T-cell (primary cell): ENCODE measurements at places on chromosomes 5 and 9. TPM values are rescaled to one million over a fixed set of nuclear protein-coding genes. Genes with fewer than 3 reads are reported as not detected.

- H3K4me3 ChIP-seq, result no peak overlapping the region
- no peak overlapping the region for H3K27ac ChIP-seq
- no peak for DNase-seq
- H3K27me3 ChIP-seq, result no peaks in the 10 kb centered on the region
- no peaks in the 10 kb centered on the region for H3K36me3 ChIP-seq
- H3K4me1 ChIP-seq, result no peaks in the 10 kb centered on the region
Measured at GRCh38 chr9:9992936-9993335, 619.9 kb downstream of the PTPRD start.

DNA sequence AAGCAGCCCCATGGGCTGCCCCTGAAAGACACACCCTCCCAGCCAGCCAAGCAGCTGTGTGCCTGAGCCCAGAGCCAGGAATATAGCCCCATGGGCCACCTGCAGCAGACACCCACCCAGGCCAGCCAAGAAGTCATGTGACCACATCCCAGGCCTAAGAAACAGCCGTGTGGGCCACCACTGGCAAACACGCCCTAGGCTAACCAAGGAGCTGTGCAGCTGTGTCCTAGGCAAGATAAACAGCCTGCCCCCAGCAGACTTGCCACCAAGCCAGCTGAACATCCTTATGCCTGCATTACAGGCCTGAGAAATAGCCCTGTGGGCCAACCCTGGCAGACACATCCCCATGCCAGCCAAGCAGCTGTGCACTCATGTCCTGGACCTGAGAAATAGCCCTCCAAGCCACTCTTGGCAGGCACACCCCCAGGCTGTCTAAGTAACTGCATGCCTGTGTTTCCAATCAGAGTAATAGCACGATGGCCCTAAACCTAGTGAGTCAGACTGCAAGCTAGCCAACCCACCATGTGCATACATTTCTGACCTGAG, 143.0 kb downstream of the ADAMTS6 start:
- no peaks in the 10 kb centered on the region for H3K4me1 ChIP-seq
- H3K27ac ChIP-seq, result no peak overlapping the region
- DNase-seq, result no peak
- no peaks in the 10 kb centered on the region for H3K27me3 ChIP-seq
- H3K4me3 ChIP-seq, result no peak overlapping the region
- H3K36me3 ChIP-seq, result no peaks in the 10 kb centered on the region

DNA sequence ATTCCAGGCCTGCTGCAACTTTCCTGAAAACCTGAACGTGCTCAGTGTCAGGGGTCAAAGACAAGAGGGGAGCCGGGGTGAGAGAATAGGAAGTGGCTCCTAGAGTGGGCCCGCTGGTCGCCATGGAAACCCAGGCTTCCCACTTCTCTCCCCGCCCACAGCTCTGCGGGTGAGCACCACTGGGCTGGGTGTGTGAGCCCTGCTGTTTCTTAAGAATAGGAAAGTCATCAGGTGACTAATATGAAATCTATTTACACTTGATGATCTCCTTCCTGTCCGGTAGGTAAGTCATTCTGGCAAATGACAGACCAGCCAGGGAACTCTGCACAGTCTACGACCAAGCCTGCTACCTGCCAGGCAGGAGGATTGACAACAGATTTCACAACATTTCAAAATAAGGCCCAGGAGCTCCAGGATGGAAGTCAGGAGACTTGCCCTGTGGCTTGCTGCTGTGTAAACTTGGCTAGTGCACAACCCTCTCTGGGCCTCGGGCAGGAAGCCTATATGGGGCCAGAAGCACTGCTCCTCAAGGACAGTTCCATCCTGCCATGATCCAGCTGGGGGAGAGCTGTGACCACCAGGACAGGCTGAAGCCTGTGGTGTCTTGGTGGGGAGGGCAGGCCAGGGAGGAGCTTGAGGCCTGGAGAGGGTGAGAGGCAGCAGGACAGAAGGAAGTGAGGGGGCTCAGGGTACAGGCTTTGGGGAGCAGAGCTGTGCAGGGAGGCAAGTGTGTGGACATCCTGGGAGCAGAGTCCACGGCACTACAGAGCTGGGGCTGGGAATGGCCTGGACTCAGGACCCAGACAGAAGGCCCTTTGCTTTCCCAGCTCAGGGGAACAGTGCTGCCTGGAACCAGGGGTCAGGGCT, 60.6 kb downstream of the SHB start:
- no peak overlapping the region for H3K4me3 ChIP-seq
- no peak for DNase-seq
- no peaks in the 10 kb centered on the region for H3K4me1 ChIP-seq

DNA sequence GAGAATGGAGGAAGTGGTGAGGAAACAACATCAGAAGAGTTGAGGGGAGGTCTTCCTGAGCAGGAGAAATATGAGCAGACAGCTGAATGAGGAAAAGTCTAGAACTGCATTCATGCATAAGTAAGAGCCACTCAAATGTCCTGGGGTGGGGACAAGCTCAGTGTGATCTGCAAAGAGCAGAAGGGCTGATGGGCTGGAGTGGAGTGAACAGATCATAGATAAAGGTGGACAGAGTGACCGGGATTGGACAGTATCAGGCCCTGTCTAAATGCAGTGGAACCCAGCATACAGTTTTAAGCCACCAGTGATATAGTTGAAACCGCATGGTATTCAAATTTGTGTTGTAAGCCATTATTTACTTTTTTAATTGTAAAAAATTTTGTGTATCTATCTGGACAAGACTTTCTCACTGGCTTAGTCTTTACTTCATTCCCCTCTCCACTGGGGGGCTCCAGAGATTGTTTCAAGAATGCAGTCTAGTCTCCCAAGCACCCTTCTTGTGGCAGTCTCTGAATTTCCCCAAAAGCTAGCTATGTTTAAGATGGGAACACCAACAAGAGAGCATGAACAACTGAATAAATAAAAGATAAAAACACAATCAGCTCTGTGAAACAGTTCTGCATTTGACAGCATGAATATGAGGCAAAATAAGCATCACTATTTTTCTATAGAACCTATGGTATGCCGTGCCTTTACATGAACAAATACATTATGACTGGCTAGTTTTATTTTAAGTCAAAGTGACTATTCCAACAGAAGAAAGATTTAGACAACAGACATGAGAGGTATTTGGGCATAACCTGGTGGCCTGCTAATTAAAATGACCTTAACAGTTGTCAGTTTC, 10.7 kb upstream of the STK32A start:
- H3K4me1 ChIP-seq, result no peaks in the 10 kb centered on the region
- no peaks in the 10 kb centered on the region for H3K36me3 ChIP-seq
- no peaks in the 10 kb centered on the region for H3K27me3 ChIP-seq
- no peak overlapping the region for H3K4me3 ChIP-seq

DNA sequence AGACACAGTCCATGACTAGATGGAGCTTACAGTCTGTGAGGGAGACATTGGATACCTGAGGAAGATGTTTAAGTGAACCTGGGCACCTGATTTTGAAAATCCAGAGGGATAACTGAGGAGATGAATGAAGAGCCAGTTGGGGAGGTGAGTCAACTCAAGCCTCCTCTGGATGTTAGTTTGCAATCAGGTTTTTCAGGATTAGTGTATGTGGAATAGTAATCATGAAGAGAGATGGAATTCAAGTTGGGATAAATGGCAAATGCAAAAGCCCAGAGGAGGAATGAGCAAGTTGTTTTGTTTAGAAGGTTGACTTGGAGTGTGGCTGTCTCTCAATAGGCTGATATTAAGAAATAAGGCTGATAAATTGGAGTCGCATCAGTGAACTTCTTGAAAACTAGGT, 28.9 kb downstream of the PRDM6 start:
- no peaks in the 10 kb centered on the region for H3K4me1 ChIP-seq
- H3K27ac ChIP-seq, result no peak overlapping the region
- no peak for DNase-seq
- no peak overlapping the region for H3K4me3 ChIP-seq
- no peaks in the 10 kb centered on the region for H3K36me3 ChIP-seq
- H3K27me3 ChIP-seq, result peaks cover 3% of the 10 kb centered on the region

DNA sequence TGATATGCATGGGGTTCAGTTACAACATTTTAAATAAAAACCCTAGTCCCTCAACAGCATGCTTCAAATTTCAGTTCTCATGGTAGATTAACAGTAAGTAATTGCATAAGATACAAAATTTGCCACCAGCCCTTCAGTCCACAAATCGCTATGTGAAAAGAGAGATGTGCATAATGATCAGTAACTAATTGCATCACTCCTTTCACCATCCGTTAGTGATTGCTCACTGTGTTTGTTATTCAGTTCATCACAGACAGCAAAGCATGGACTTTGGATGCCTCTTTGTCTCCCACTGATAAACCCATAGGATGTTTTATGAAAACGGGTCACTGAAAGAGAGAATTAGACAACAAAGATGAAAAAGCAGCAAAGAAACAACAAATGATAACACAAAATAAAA, 103.2 kb downstream of the MCTP1 start:
- H3K4me1 ChIP-seq, result no peaks in the 10 kb centered on the region
- no peak overlapping the region for H3K27ac ChIP-seq
- no peaks in the 10 kb centered on the region for H3K27me3 ChIP-seq
- no peak overlapping the region for H3K4me3 ChIP-seq
- DNase-seq, result no peak

GRCh38 chr9:128372784-128373183, 1.6 kb downstream of the URM1 start:
- peaks cover 7% of the 10 kb centered on the region for H3K36me3 ChIP-seq
- H3K27ac ChIP-seq, result no peak overlapping the region
- no peaks in the 10 kb centered on the region for H3K27me3 ChIP-seq
- DNase-seq, result no peak
- H3K4me1 ChIP-seq, result peaks cover 6% of the 10 kb centered on the region

DNA sequence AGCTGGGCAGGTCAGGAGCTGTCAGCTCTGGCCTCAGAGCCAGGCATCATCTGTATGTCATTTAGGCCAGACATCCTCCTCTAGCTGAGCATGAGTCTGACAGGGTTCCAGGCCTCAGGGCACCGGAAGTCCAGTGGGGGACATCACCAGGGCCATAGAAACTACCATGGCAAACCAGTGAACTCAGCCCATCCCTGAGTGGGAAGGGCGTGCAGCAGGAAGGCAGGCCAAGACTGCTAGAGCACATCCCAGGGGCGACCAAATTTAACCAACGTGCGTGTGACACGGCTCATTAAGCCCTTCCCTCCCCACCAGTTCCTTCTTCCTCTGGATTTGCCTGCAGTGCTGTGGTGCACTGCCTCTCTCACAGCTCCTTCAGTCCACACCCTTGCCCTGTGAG, 75.9 kb downstream of the COL27A1 start:
- H3K27me3 ChIP-seq, result no peaks in the 10 kb centered on the region
- no peak overlapping the region for H3K4me3 ChIP-seq
- no peak overlapping the region for H3K27ac ChIP-seq
- no peak for DNase-seq

DNA sequence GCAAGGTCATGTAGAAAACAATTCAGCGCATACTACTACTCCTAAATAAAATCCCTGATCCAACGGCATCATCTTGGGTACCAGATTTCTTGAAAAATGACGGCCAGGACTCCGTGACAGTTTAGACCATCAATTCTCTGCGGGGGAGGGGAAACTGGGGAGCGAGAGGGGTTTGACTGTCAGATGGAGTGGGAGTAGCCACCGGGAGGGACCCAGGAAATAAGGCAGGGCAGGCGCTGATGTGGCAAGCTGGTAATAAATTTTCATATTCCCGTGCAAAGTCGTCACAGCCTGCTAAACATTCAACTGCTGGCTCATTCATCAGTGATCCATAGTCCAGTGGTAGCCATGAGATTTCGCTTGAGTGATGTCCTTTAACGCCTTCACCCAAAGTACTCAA, 457 bp upstream of the CDH18 start:
- H3K4me1 ChIP-seq, result no peaks in the 10 kb centered on the region
- no peak overlapping the region for H3K4me3 ChIP-seq
- no peak overlapping the region for H3K27ac ChIP-seq

- H3K27me3 ChIP-seq, result no peaks in the 10 kb centered on the region
- no peaks in the 10 kb centered on the region for H3K4me1 ChIP-seq
- no peak overlapping the region for H3K4me3 ChIP-seq
- no peak overlapping the region for H3K27ac ChIP-seq
- H3K36me3 ChIP-seq, result no peaks in the 10 kb centered on the region
Measured at GRCh38 chr9:6502399-6502798, 89.4 kb downstream of the UHRF2 start.

The PCDHA1 gene
- not detected for total RNA-seq

The BHMT gene
- 0.76 TPM for total RNA-seq

The ZNF622 gene
- 38.9 TPM for total RNA-seq

The HTR1A gene
- total RNA-seq, result not detected
